D721Med (cell line): ENCODE measurements at places on chromosomes 4 and X.

DNA sequence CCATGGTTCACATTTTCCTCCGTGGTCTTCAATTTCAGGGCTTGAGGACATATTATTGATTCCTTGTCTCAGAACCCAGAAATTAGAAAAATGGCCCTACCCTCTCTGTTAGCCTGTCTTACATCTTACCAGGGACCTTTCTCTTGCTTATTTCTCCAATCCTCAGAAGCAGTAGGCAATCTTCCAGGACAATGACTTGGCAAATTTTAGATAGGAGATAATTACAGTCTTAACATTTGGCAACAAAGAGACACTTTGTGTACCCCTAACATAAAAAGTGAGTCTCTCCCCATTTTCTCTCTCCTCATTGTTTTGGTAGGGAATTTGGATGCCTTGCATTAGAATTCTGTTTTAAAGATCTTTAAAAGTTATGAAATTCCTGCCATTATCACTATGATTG is 778.1 kb upstream of the SLIT2 start:
- no peak for DNase-seq

DNA sequence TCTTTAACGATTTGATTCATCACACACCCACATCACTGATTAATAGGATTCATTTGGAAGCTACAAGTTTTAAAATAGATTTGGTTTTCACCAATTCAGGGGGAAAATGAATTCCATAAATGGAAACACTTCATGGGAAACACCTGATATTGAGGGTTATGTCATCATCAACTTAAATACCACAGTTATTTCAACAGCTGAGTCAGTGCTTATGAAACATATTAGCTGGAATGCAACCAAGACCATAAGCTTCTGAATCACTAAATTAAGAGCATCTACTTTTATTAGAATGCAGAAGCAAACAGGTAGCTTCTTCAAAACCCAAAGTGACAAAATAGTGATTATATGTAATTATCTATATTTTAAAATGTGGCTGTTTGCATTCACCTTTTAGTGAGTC is 207.8 kb upstream of the DCAF8L1 start:
- no peak for DNase-seq

GRCh38 chrX:41670112-41670511 is 18.7 kb upstream of the GPR34 start:
- no peak for DNase-seq

DNA sequence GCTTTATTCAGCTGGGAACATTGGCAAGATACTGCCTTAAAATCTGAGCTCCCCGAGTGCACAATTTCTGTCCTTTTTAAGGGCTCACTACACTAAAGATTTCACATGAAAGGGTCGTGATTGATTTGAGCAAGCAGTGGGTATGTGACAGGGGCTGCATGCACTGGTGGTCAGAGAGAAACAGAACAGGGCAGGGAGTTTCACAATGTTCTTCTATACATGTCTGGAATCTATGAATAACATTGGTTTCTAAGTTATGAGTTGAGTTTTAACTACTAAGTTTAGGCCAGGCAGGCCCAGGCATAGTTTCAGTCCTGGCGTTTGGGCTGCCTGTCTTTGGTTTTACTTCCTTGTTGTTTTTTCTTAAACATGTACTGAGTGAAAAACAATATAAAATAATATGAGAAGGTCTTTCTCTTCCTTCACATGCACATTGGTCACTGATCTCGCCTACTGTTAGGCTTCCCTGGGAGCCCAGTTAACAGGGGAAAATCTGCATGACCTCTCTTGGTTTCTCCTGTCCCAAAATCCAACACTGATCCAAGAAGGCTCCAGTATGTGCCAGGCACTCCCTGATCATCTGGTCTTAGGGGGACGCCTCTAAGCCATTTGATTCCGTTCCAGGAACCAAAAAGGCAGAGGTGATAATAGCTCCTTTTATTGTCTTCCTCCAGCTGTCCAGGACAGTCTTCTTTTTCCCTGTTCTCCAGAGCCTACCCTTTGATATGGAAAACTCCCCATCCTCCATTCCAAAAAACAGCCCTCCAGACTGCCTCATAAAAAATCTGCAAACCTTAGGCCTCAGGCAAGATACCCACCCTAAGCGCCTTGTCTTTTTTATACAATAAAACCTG is at the start of gene UGT2B17:
UGT2B17 (minus strand) TSS at position 51 of the 854 bp plus-strand sequence. CDS start 7,838 bp downstream, outside the sequence.
- DNase-seq = no peak

- no peak for DNase-seq
Measured at GRCh38 chr4:159312236-159312635, 209.4 kb downstream of the RAPGEF2 start.

- peak; percentile 30 for DNase-seq
Measured at GRCh38 chr4:13654162-13654797, 26.8 kb upstream of the BOD1L1 start.

DNA sequence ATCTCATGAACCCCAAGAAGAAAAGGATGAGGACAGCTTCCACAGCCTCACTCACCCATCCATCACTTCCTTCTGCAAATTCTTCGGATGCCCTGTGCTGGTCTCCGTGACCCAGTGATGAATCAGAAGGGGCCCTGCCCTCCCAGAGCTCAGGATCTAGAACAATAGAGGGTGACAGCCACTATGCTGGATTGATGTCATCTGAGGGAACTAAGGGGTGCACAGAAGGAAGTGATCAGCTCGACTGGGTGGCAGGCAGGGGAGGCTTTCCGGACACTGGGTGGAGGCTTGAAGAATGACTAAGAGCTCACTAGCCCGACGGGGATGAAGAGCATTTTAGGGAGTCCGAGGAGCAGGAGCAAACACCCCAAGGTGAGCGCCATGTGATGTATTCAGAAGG is 1.4 kb upstream of the ZNF185 start:
- DNase-seq = no peak

GRCh38 chrX:2954541-2954940 is 25.4 kb upstream of the ARSD start:
- no peak for DNase-seq

- no peak for DNase-seq
Measured at GRCh38 chr4:161714022-161714751, 449.6 kb downstream of the FSTL5 start.

DNA sequence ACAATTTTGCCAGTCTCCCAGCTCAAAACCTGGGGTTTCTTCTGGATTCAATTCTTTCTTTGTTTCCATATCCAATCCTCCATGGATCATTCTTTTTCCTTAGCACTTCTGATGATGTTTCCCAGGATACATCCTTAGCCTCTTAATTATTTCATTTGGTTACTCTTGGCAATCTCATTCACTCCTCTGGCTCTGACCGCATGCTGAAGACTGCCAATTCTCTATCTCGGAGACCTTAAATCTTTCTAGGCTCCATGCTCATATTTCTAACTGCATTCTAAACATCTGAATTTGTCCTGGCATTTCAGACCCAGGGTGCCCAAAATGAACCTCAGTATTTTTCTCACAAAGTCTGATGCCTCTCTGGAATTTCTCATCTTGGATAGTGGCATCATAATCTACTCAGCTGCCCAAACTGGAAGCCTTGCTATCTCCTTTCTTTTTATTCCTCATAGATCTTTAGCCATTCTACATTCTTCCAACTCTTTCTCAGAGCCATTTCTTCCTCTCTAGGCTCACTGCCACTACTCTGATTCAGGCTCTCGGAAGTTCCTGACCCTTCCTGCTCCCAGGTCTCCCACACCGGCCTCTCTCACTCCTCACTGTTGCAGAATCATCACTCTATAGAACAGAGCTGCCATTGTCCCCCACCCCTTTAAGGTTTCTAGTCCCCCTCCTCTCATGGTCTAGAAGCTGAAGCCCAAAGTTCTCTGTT is 290.2 kb downstream of the CAMK2D start:
- DNase-seq = no peak

GRCh38 chr4:10078481-10079233 is 37.9 kb downstream of the WDR1 start:
- no peak for DNase-seq

- no peak for DNase-seq
Measured at GRCh38 chr4:163544407-163545038, 50.0 kb downstream of the TMA16 start.

DNA sequence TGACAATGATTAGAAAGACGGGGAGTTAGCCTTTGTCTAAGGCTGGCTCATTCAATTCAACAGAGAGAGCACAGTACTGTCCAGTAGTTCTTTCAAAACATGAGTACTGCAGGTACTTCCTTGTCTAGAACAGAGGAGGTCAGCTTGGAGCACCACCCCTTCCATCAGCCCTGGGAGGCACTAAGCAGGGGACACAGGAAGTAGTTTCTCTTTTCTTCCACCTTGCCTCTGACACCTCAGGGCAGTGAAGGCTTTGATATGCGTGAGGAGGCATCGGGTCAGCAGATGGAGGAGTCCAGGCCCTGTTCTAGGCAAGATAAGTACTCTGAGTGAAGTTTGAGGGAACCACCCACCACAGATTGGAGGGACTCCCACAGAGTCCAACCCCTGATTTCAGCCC is 33.1 kb downstream of the MAGEB10 start:
- DNase-seq = no peak

- no peak for DNase-seq
Measured at GRCh38 chrX:112844250-112844649, 3.6 kb upstream of the AMOT start.

DNA sequence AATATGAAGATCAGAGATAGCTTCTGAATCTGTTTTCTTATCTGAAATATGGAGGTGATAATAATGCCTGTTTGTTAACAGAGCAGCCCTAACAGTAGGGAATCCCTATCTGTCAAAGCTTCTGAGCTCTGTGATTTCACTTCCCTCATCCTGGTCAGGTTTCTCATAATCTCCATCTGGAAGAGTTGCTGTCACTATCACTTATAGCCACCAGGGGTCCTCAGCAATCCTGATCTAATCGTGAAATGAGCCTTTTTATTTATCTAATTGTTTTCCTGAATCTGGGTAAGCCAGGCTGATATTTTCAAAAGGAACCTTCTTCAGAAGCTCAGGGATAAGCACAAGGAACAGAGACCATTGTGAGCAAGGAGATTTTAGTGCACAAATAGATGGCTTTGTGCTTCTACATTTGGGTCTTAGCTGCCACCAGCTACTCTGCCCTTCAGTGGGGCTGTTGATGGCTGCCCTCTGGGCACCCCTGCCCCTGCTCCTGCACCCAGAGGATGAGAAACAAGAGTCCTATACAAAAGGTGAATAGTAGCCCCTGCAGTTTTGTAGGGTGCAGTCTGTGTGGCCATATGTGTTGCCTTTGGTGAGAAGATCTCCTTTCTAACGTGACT is 196.4 kb upstream of the RADX start:
- no peak for DNase-seq

- no peak for DNase-seq
Measured at GRCh38 chr4:85243857-85244256, 231.1 kb upstream of the ARHGAP24 start.

DNA sequence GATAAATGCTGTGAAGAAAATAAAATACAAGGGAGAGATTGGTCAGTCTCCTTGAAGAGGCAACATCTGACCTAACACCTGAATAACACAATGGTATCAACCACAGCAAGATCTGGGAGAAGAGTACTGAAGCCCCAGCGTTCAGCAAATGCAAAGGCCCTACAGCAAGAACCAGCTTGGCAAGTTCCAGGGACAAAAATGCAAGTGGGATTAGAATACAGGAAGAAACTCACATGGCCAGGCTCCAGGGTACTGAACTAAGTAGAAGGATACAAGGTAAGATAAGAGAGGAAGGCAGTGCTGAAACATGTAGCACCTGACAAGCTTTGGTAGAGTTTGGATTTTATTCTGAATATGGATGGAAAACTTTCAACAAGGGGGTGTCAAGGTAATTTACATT is 3.6 kb downstream of the SMIM14 start:
- no peak for DNase-seq

GRCh38 chrX:31186693-31187338 is 115.0 kb upstream of the FTHL17 start:
- no peak for DNase-seq

GRCh38 chrX:49186125-49187027 is at the start of gene PRICKLE3:
Gene PRICKLE3 (minus strand): TSS chrX:49186373. CDS start chrX:49186297, 76 bp downstream.
- no peak for DNase-seq

- DNase-seq = no peak
Measured at GRCh38 chrX:74461384-74461783, 40.1 kb downstream of the SLC16A2 start.

DNA sequence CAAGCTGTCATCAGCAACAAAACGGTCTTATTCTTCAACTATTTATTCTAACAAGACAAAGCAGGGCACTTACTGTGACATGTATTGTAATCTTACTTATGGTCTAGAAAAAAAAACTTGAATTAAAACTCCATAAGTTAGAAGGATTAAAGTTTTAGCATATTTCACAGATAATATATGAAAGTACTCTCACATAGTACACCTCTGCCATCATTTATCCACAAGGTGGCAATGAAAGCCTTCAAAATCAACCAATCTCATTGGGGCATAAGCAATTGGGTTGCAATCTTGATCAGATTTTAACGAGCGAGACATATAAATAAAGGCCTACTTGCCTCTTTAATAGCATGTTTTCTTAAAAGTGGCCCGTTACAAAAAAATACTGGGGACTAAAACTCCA is 1382.9 kb downstream of the FAM133A start:
- DNase-seq = no peak

DNA sequence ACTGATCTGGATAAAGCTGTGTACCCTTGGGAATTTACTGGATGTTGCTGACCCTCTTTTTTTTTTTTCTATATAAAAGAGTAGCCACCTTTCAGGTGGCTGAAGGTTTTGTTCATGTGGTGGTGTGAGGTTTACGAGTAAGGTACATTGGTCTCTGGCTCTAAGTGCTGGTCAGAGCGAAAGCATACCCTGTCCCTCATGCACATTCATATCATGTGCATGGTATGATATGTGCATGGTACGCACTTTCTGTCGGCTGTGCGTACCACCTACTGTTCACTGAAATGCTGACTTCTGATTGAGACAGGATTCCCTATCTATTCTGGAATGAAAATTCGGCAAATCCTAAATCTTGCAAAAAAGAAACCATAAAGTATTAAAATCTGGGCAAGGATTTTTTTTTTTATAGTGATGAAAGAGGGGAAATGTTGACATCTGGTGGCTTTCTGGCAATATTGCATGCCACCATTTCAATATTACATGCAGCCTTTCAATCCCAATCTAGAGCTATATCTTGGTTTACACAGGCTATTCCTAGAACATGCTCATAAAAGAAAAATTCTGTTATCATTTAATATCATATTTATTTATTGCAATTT is 32.8 kb downstream of the FAM149A start:
- no peak for DNase-seq

GRCh38 chr4:84319124-84319523 is 180.0 kb downstream of the NKX6-1 start:
- no peak for DNase-seq

- DNase-seq = no peak
Measured at GRCh38 chr4:37821953-37822605, 4.4 kb upstream of the PGM2 start.

DNA sequence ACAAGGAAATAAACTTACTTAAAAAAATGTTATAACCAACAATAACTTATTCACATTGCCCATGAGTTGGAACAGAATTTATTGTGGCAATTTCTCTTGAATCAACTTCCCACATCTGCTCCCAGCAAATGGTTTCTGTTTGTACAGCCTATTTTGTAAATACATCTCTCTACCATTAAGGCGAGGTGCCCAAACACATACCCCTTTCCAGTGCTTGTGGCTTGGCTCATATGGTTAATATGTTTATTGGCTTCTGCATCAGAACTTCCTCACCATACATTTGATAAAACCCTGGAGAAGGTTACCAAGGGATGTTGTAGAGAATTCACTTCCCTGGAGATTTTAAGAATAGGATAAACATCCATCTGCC is 207.1 kb downstream of the SOWAHB start:
- DNase-seq = no peak

GRCh38 chr4:184536065-184536880 is 61.9 kb upstream of the IRF2 start:
- no peak for DNase-seq

- no peak for DNase-seq
Measured at GRCh38 chr4:150131581-150132228, 53.5 kb downstream of the DCLK2 start.

GRCh38 chr4:95956094-95956493 is 116.2 kb downstream of the PDHA2 start:
- no peak for DNase-seq
